ENCODE measurements at places on chromosomes 16 and 17. TPM values are rescaled to one million over a fixed set of nuclear protein-coding genes. Genes with fewer than 3 reads are reported as not detected.

- DNase-seq = peak; percentile 89
These were observed 941 bp upstream of the FBXL20 start for GRCh38 chr17:39402244-39402889.

Gene MMP25
- total RNA-seq = 0.09 TPM

GRCh38 chr16:10878644-10879501 lies 1.9 kb downstream of the CIITA start:
- DNase-seq = no peak

GRCh38 chr16:86458149-86458777 lies 52.1 kb upstream of the FOXF1 start:
- DNase-seq = no peak

- DNase-seq = no peak
These were observed 45.7 kb downstream of the VAT1L start for GRCh38 chr16:77833921-77834634.

Gene NOS2
- total RNA-seq = not detected

Gene RDM1
- 0.48 TPM for total RNA-seq

DNA sequence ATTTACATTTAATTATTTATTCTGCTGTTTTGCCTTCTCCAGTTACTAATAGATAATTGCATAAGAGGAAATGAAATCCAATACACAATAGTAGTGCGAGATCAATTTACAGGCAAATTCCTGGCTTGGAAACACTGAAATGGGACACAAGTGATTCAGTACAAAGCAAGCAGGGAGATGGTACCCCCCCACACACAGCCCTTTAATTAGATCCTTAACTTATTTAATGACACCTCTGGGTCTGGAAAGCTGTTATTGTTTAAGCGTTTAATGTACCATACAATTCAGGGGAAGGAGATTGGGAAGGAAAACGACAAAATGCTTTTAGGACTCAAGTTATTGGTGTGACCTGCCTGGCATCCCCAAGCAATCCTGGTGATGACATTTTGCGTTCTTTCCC lies 318.2 kb downstream of the NPIPA8 start:
- no peak for DNase-seq

Gene HAS3
- total RNA-seq = 1.3 TPM

- no peak for DNase-seq
These were observed 9.9 kb downstream of the METTL22 start for GRCh38 chr16:8631373-8631772.

- no peak for DNase-seq
These were observed 28.4 kb upstream of the SLC25A19 start for GRCh38 chr17:75317671-75318070.

- DNase-seq = no peak
These were observed 12.6 kb upstream of the BCAR1 start for GRCh38 chr16:75263963-75264445.

- DNase-seq = no peak
These were observed 162.7 kb upstream of the CDC42EP4 start for GRCh38 chr17:73474370-73474988.

Gene MYO15A
- total RNA-seq = 0.15 TPM

DNA sequence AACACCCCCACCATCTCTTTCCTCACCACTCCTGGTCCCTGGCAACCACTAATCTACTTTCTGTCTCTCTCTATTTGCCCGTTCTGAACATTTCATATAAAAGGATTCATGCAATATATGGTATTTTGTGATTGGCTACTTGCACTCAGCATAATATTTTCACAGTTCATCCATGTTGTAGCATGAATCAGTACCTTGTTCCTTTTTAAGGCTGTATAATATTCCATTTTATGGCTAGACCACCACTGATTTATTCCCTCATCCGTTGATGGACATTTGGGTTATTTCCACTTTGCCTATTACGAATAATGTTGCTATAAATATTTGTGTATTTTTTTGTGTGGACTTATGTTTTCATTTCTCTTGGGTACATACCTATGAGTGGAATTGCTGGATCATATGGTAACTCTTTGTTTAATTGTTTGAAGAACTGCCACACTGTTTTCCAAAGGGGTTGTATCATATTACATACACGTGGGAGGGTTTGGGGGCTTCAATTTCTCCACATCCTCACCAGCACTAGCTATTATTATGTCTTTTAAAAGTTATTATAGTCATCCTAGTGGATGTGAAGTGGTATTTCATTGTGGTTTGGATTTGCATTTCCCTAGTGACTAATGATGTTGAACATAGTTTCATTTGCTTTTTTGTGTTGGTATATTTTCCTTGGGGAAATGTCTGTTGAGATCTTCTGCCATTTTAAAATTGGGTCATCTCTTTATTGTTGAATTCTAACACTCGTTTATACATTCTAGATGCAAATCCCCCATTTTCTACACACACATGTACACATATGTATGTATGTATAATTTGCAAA lies 26.3 kb downstream of the SEC14L5 start:
- DNase-seq = peak; percentile 4

DNA sequence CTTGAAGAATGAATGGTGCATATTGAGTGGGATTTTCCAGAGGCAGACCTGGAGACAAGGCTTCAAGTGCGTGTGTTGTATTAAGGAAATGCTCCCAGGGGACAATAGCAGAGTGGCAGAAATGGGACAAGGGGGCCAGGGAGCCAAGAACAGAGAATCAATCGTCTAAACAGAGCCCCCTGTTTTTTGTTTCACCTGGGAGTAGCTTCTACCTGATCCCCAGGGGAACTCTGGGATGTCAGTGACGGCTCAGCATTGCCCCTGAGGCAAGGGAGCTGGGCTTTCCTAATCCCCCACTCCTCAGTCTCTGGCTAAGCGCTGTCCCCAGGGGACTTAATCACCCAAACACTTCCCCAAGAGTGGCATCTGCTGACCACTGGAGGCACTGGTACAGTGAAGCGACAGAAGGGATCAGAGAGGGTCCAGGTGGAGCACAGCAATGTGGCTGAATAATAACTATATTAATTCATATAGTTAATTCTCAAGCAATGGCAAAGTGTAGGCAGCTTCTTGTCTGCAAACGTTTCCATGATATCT lies 35.7 kb upstream of the C16orf78 start:
- no peak for DNase-seq

GRCh38 chr16:4372001-4372577 lies 441 bp downstream of the VASN start:
- DNase-seq = no peak

DNA sequence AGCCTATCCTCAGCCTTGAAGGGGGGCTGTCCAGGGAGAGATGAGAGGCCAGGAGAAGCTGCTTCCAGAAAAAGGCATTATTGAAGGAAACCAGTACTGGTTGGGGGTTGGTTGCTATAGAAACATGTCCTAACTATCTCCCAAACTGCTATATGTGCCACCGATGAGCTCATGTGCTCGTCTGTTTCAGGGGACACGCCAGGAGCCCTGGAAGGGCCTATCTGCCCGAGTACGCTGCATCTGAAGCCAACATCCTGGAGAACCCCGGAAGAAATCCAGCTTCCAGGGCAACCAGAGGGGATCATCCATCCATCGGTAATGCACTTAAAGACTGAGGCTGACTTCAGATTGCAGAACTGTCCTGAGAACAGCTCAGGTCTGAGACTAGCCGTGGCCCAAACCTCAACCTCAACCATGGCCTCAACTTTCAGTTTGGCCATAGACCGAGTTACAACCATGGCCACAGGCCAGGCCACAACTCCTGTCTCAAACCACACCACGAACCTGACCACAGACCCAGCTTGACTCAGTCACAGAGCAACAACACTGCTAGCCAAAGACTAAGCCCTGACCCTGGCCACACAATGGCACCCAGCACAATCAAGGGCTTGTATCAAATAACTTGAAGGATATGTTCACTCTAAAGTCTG lies 10.2 kb downstream of the PITPNM3 start:
- peak; percentile 28 for DNase-seq

DNA sequence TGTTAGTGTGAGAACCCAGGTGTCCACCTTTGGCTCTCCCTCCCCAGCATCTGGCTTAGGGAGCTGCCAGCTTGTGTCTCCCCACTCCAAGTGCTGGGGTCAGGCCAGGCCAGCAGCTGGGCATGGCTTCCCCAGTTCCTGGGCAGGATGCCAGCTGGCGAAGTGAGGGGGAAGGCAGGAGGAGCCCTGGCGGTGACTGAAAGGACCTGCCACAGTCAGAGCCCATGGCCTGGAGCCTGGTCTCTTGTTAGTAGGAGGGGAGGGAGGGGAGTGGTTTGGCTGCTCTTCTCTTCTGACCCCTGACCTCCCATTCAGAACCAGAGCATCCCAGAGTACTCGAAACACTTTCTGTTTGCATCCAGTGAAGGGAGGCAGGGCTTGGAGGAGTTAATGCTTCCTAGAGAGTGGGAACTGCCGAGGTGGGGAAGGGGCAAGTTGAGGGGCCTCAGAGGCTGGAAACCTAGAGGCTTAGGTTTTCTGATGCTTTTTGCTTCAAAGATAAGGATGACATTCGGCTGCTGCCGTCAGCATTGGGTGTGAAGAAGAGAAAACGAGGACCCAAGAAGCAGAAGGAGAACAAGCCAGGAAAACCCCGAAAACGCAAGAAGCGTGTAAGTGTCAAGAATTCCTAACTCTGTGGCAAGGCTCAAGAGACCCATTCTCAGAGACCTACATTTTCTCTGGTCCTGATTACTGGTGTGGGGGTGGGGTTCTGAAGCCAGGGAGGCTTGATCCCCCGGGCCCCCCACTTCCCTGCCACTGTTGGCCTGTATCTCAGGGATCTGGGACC lies 772 bp downstream of the CHD3 start:
- DNase-seq = peak; percentile 88

DNA sequence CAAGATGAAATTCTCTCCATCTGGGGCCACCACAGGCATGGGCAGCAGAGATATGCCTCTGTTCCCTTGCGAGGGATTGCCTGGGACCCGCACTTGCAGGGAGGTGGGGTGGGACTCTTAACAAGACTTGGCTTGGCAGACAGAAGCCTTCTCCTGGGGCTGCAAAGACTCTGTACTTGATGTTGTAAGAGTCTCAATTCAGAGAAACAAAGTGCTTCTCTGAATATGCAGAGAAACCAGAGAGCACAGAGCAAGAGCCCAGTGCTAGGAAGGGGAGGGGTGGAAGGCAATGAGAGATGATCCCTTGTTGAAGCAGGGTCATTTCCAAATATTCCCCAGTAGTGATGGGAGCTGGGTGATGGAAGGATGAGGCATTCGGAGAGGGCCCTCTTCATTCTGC lies 2.2 kb downstream of the MMP28 start:
- DNase-seq = no peak

Gene BANP
- 16.5 TPM for total RNA-seq

- no peak for DNase-seq
These were observed 536 bp downstream of the SLC38A10 start for GRCh38 chr17:81294512-81295030.

DNA sequence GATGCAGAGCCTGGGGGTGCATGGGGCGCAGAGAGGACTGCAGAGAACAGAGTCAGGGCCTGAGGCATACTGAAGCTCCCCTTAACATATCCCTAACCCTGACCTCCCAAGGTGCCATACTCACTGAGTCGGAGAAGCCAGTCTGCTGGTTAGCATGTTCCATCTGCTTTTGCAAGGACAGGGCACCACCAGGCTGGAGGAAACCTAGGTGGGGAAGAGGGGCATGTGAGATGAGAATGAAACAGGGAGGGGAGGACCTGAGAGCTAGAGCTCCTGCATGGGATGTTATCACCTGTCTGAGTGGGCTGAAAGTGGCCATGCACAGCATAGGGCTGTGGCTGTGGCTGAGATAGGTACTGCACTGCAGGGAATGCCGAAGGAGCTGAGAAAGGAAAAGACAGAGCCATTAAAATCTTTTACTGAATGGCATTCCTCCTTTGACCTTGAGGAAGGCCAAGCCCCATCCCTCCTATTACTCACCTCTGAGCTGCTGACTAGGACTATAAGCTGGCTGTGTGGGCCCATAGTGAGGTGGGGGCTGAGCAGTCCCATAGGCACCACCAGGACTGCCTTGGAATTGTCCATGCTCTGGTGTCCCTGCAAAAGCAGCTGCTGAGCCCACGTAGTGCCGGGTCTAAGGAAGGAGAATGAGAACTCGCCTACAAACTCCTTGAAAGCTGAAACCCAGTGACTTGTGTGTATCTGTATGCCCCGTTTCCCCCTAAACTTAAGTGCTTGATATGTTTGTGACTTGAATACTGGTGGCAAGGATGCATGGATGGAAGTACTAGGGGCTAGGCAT lies 1.9 kb downstream of the GPS2 start:
- no peak for DNase-seq

- no peak for DNase-seq
These were observed 28.8 kb downstream of the MSI2 start for GRCh38 chr17:57284984-57285646.

DNA sequence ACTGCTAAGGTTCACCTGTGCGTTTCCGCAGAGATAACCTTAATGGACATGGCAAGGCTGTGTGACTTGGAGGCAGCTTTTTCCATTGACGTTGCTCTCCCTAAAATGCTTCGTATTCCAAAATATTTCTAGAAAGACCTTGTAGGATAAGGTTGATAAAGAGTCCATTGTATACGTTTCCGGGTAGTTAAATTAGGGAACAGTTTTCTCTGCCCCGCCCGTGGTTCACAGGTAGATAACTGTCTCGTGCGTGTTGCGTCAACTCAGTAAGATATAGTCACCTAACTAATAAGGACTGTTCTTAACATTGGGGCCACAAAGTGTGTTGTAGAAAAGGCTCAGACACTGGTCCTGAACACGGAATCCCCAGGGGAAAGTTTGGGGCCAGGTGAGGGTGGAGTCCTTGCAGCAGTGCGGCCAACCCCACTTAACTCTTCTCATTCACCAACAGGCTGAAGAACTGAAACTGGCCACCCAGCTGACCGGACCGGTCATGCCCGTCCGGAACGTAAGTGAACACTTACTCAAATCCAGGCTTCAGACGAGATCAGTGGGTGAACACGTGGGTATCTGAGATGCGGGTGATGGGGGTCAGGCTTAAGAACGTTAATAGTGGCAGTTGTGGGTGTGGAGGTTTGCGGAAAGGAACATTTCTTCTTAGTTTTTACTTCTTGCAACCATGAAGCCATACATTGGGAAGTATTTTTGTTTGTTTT lies 1.6 kb downstream of the RPL13 start:
- DNase-seq = no peak

DNA sequence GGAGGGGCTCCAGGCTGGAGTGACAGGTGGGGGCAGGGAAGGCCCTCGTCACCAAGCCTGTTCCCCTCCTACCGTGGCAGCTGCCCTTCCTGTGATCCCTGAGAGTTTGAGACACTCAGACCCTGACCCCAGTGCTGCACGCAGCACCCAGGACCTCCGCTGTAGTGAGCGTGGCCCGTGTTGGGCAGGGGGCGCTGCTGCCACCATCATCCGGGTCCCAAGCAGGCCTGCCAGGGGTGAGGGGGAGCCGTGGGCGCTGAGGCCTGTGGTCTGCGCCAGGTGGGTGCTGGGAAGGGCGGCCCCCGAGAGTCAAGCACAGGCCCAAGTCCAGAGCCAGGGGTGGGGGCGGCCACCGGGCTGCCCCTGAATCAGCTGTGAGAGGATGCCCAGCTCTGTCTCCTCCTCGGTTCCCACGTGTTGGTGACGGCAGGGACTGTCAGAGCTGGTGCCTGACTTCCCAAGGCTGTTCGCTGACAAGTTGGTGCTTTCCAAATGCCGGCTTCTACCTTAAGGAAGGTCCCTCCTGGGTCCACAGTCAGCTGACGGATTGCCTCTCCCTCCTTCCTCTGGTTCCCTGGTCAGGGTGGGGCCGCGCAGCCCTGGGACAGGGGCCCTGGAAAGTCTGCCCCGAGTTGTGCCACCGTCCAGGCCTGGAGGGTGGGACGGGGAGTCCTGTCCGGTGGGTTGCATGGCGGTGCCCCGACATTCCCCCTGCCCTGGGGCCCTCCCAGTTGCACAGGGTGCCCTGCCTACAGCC lies 31.1 kb downstream of the TPSG1 start:
- DNase-seq = no peak
